ENCODE measurements at places on chromosomes 5 and 9. TPM values are rescaled to one million over a fixed set of nuclear protein-coding genes. Genes with fewer than 3 reads are reported as not detected.
A peak's percentile ranks its signal among the peaks of the same experiment; 100 is the strongest.

The HTR4 gene
- total RNA-seq = not detected

The SNX2 gene
- 88.7 TPM for total RNA-seq

GRCh38 chr5:93359296-93359959 is 221.6 kb downstream of the NR2F1-AS1 start:
- peak; percentile 100 for DNase-seq

DNA sequence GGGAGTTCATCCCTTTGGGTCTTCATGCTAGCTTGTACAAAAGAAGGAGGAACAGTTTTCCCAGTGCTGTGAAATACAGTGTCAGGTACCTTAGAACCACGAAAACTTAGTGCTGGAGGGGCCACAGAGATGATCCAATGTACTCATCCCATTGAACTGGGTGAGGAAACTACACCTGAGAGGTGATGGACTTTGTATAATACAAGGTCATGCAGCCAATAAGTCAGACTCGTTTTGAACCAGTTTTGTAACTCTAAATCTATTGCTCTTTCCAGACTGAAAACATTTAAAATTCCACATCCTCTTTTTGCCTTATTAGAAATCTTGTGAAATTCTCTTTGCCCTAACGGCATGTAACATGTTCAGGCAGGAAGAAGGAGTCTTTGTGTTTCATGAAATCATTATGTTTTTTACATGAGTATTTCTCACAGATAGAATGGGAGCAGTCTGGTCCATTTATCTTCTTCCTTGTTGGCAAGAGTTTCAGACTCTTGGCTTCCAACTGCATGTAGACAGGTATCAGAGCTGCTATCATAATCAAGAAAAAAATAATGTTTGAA is 146.8 kb upstream of the FBXL7 start:
- DNase-seq = no peak

DNA sequence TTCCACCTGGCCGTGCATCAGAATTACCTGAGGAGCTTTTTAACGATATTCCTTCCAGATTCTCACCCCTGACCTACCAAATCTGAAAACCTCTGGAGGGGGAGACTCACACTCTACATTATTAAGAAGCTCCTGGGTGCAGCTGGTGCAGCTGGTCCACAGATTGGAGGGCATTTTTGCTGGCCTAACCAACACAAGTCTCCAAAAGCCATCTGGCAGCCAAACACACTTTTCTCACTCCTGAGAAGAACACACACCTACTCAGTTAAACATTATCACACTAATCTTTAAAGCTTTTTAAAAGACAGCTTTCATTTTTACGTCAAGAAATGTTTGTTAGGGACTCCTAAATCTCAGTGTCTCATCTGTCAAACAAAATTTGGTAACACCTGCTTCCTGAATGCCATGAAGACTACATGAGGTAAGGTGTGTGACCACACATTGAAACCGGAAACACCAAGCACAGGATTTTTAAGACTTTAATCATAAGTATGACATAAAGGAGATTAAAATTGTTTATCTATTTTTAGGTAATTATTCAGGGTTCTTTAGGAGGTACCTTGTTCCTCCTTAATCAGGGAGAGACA is 14.2 kb upstream of the PTPN3 start:
- DNase-seq = no peak

- no peak for DNase-seq
These were observed 10.1 kb downstream of the TMEM252 start for GRCh38 chr9:68530618-68531017.

DNA sequence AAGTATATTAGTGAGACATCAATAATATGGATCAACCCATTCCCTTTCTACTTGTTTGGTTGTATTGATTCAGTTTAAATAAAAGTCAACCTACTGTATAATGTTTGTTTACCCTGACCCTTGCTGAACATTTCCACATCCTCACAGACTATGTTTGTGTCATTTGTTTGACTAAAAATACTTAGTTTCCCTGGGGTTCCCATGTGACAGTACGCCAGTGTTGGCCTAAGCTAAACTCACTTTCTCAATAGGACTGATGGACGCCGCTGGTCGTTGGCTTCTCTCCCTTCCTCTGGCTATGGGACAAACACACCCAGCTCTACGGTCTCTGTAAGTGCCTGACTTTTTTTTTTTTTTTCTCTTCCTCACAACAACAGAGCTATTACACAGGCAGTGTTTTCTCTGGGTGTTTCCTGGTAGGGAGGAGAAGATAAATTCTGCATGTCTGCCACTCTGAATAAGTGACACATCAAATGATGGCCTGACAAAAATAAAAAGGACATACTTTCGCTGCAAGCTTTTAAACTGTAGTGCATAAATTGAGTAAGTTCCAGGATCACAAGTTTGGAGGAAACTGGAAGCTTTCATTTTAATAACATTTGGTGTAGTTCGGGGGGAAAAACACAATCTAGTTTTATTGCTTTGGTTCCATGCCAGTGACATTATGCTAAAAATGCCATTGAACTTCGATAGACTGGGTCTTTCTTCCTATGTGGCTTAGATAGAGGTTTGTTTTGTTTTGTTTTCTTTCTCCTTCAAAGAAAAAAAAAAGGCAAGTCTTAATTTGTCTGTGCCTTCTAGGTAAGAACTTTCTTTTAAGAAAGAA is 101.0 kb downstream of the CD180 start:
- DNase-seq = peak; percentile 61

GRCh38 chr5:79474367-79475151 is 39.4 kb downstream of the HOMER1 start:
- no peak for DNase-seq

DNA sequence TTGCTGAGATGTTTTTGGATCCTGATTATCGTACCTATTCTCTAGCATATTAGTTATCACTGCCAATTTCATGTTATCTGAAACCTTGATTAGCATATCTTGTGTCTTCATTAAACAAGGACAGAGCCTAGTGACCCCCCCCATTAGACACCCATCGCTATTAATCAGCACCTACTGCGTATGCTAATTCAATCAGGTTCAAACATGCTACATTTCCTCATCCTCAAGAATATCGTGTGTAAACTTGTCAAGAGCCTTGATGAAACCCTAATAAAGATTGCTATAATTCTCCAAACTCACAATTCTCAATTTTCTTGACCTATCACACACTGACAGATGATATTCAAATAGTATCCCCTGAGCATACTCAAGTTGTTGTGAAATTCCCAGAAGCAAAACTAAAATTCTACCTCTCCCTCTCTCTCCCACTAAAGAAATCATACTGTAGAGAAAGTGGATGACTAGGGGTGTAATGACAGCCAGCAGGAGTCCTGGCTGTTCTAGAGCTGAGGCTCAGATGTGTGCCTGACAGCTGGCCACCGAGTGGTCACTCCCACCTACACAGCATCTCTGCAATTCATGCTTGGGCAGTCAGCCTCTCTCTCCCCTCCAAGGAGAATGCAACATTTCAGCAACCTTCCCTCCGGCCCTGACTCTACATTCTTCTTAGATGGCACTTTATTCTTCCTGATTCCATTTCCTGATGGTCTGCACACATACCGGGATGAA is 9.2 kb upstream of the ZNF354A start:
- DNase-seq = no peak

DNA sequence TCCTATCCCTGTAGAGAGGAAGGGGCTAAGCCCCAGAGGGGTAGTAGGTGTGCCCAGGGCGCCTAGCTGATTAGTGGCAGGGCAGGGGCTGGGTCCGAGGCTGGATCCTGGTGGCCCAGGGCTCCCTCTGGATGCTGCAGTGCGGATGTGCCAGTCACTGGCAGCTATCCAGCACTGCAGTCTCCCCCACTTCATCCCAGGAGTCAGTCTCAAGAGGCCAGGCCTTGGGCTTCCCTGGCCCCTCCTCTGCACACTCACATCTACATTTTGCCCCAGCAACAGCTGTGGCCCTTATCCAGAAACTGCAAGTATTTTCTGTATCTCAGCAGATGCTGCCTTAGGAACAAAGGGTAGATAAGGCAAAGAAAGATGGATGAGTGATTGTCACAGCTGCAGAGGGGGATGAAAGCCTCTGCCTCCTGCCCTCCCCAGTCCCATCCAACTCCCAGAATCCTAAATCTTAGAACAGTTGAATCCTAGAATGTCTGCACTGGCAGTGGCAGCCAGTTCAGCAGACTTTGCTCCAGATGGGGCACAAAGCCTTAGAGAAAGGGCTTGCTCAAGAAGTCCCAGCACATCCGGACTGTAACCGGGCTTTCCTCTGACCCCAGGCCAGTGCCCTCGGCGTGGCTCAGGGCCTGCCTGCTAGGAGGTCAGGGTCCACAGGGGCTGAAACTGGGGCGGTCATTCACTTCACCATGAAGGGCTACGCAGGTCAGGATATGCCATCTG is 1.6 kb downstream of the ANXA6 start:
- no peak for DNase-seq

- DNase-seq = no peak
These were observed 7.7 kb downstream of the TPM2 start for GRCh38 chr9:35682051-35682450.

- no peak for DNase-seq
These were observed 898.0 kb upstream of the C9orf72 start for GRCh38 chr9:28471261-28471660.

GRCh38 chr5:143244000-143244736 is 159.3 kb downstream of the NR3C1 start:
- peak; percentile 84 for DNase-seq

The ARL14EPL gene
- under 0.01 TPM for total RNA-seq

The GRM6 gene
- not detected for total RNA-seq

All from lung microvascular endothelial cell (primary cell).